ENCODE measurements at places on chromosomes 4 and X. TPM values are rescaled to one million over a fixed set of nuclear protein-coding genes. Genes with fewer than 3 reads are reported as not detected.
A peak's percentile ranks its signal among the peaks of the same experiment; 100 is the strongest.

The CT47B1 gene
- not detected for polyA plus RNA-seq

The PWWP3B gene
- polyA plus RNA-seq, result 19.2 TPM

GRCh38 chr4:18568600-18568999 is 547.0 kb upstream of the LCORL start:
- H3K27me3 ChIP-seq, result no peaks in the 10 kb centered on the region
- H3K36me3 ChIP-seq, result no peaks in the 10 kb centered on the region
- DNase-seq, result peak; percentile 1

DNA sequence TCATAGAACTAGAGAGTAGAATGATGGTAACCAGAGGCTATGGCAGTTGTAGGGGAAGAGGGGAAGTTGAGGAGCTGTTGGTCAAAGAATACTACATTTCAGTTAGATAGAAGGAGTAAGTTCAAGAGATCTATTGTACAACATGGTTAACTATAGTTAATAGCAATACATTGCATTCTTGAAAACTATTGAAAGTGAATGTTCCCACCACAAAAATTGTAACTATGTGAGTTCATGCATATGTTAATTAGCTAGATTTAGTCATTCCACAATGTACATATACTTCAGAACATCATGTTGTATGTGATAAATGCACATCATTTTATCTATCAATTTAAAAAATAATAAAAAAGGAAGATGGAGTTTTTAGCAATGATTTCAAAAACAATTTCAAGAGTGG is 125.3 kb upstream of the IL15 start:
- H3K27me3 ChIP-seq, result no peaks in the 10 kb centered on the region
- H3K36me3 ChIP-seq, result no peaks in the 10 kb centered on the region
- no peak for DNase-seq
- H3K4me1 ChIP-seq, result no peaks in the 10 kb centered on the region
- no peak overlapping the region for H3K4me3 ChIP-seq

The TMEM154 gene
- polyA plus RNA-seq, result 0.21 TPM

The FABP2 gene
- polyA plus RNA-seq, result 9.9 TPM

Measured in cardiac muscle cell (in vitro differentiated cells and primary cell).